ENCODE measurements at places on chromosomes 2 and 18. TPM values are rescaled to one million over a fixed set of nuclear protein-coding genes. Genes with fewer than 3 reads are reported as not detected.

DNA sequence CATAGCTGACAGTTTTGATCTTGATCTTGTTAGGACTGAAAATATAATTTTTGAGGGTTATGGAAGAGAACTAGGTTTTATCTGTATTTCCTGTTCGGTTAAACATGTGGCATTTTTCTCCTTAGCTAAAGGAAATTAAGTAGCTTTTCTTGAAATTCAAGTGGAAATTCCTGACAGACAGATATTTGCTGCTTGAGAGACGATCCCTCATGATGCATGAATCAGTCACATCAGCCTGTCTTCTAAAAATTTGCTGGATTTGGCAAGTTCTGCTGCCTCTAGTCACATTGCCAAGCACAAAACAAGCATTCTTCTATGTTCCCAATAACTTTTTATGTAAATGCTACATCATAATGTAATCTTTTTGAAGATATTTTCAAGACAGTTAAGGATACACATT lies 201.8 kb upstream of the ATP5MC3 start:
- DNase-seq, result no peak

DNA sequence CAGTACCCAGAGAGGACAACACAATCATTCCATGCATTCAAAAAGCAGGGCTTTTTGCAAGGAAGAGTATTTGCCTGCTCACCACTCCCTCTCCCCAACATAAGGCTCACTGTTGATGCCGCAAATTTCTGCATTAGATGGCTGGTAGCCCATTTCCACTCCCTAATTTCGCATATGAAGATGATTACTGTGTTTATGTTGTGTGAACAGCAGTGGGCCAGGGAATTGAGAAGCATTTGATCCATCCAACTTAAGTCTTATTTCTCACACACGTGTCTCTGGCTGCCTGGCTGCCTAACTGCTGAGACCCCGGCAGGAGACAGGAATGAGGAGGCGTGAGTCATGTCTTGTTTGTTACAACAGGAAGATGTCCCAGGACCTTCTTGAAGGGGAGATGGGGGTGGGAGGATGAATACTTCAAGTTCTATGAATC lies 294.1 kb downstream of the ALK start:
- no peak for DNase-seq

GRCh38 chr2:156134887-156135286 lies 197.6 kb downstream of the NR4A2 start:
- DNase-seq, result no peak

- no peak for DNase-seq
Measured at GRCh38 chr2:60438653-60439052, 114.8 kb downstream of the BCL11A start.

- DNase-seq, result no peak
Measured at GRCh38 chr2:8259106-8259840, 422.6 kb upstream of the ID2 start.

GRCh38 chr2:217932803-217933616 lies 69.8 kb downstream of the TNS1 start:
- DNase-seq, result peak; percentile 38

DNA sequence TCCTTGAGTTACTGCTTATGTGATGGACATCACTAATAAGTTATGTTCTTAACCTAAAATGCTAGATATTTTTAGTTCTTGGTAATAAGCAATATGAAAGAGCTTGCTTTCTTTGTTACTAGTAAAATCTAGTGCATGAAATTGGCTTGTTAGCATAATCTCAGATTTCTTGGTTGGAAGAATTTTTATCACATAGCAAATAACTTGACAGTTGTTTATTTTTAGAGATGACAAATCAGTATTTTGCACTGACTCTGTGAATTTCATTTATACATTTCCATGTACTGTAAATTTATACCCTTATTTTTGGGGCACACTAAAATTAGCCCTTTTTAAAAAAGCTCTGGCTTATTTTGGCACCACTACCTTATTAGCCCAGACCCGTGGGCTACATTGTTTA lies 45.6 kb downstream of the LCLAT1 start:
- DNase-seq, result no peak

DNA sequence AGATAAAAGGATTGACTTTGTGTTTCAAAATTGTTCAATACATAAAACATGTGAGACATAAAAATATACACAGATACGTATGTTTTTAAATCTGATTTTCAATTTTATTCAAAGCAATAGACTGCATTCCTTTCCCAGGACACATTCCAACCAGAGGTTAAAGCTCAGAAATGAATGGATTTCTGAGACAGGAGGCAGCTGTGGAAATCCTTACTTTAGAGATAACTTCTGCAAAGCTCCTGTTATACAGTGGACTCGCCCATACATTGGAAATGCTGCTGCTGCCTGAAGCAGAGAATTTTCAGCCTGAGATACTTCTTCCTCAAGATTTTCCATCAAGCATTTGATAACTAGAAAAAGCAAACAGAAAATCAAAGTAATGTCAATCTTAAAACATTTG lies 43.8 kb downstream of the THADA start:
- no peak for DNase-seq

GRCh38 chr2:181658444-181658843 lies 1.5 kb upstream of the CERKL start:
- DNase-seq, result no peak

GRCh38 chr2:142585785-142586184 lies 291.7 kb upstream of the KYNU start:
- DNase-seq, result no peak

DNA sequence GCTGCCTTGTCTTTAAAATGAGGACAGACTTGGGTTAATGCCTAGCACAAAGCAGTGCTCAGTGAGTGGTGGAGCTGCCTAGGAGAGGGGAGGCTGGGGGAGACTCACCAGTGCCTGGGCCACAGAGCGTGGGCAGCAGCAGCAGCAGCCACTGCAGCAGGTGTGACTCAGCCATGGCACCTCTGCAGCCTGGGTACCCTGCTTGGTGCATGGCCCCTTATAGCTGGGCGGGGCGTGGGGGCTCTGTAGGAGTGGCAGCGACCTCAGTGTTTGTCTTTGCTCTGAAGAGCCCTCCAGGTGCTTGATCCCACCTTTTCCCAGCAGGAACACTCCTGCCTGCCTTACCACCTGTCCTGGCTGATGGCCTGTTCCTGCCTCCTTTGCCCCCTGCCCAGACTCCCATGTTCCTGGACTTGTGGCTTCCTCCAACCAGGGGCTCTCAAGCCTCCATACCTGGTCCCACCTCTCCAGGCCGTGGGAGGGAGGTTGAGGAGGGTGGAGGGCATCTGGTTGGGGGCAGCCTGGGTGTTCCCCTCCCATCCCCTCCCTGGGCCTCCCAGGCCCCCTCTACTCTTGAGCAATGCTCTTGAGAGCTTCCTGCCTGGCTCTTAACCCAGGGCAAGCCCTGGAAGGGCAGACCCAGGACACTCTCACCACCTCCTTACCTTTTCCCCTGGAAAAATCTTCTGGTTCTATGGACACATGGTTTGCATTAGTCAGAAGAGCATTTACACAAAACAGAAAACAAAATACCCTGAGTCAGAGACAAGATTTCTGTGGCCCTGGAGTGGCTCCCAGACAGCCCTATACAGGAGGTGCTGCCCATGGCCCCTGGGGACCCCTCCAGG lies at the start of gene SFTPB:
Gene SFTPB, minus strand, starts transcription at position 191 of the 848 bp plus-strand sequence. Its CDS starts 16 bp downstream, at position 175.
- no peak for DNase-seq

DNA sequence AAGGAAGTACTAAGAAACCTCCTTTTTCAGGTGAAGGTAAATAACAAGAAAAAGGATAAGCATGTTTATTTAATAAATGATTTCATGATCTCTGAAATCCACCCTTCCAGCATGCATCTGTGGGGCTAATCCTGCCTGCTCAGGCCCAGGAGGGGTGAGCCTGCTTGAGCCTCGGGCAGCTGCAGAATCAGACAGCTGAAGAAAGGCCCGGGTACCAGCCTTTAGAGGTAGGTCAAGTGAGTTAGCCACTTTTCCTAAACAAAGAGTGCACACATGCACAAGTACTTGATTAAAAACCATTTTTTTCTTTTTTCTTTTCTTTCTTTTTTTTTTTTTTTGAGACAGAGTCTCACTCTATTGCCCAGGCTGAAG lies 25.7 kb upstream of the FZD7 start:
- no peak for DNase-seq

- peak; percentile 35 for DNase-seq
Measured at GRCh38 chr18:21741562-21742314, 1.1 kb downstream of the MIB1 start.

- DNase-seq, result no peak
Measured at GRCh38 chr18:9066817-9067306, 35.6 kb upstream of the NDUFV2 start.

GRCh38 chr18:8496186-8496585 lies 113.1 kb upstream of the RAB12 start:
- DNase-seq, result no peak

DNA sequence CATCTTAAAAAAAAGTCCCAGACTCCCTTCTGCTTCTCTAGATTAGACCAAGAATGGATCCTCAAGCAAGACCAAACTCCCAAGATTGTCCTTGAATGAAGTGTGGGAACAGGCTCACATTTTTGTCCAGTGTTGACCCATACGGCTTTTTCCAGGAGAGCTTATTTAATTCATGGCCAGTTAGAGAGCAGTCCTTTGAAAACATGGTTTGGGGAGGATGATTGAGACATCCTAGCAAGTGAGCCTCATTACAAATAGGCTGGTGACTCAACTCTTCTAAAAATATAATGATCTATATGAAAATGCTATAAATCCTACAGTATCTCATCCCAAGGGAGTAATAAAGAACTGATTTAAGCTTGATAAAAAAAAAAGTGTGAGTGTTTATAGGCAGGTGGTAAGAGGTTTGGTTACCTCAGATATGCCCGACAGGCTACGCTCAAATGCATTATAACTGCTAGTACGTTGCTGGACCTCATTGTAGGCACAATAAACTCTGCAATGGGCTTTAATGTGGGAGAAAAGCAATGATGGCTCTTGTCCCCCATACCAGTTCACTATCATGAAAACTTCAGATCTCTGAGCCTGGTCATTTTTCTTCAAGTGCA lies 17.0 kb downstream of the ANKRD29 start:
- DNase-seq, result no peak

DNA sequence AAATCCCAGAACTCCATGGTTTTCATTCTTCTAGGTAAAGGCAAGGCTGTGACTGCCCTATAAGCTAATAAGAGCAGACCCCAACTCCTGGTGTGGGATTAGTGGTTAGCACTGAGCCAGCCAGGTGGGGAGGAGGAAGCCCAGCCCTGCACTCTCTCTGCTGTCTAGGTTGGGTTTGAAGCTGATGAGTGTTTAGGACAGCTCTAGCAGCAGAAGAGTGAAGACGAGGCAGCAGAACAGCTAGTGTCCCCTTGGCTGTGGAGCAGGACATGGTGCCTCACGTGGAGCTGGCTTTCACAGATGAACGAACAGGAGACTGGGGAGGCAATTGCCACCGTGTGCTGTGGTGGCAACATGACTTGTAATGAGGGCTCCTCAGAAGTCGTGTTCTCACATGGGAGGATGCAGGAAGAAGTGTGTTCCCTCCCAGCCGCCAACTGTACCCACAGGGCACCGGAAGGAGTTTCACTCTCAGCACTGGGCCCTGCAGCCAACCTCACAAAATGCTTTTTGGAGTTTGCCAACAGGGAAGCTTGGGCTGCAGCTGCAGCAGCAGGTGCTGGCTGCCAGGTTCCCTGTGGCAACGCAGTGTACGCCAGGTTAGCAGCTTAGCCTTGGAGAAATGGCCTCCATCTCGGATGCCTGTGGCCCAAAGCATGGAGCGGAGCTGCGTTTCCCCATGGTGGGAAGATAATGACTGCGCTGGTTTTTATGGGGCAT lies 328.2 kb downstream of the SETBP1 start:
- DNase-seq, result no peak

DNA sequence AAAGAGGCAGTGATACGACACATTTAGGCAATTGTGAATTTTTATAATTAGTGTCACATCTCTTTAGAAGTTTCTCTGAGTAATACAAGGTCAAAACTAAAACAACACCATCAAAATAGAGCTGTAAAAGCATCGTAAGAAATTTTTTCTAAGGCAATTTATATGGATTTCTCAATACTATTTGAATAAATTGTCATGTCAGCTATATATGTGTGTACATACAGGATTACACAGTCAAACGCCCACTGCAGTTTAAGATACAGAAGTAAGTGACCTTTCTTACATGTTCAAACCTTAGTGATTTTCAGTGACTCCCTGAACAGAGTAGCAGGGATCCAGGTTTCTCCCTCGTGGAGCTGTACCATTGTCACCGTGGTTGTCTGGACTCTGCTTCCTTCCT lies 129.1 kb upstream of the CBLN2 start:
- no peak for DNase-seq

DNA sequence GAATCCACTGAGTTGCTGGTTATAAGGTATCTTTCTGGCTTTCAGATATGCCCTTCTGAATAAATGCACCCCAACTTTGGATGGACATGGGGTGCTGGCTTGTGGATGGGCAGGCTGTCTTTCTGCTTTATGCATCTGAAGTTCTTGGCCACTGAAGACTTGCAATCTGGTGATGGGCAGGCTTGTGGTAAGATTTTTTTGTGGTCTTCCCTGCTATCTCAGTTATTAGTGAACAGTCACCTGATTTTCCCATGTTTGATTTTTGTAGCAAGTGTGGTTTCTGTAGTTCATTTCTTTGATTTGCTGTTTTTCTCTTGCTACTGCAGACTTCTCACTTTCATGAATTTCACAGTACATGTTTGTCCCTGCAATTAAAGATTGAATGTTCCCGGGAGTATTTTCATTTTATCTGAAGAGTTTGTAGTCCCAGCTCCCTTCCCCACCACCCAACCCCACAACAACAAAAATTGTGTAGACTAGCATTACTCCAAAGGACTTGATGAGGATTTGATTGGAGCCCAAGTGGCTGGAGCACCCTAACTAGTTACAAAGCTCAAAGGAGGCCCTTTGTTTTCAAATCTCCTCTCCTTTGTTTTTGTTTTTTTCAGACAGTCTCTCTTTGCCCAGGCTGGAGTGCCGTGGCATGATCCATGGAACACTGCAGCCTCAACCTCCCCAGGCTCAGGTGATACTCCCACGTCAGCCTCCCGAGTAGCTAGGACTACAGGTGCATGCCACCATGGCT lies 63.6 kb upstream of the MGAT5 start:
- no peak for DNase-seq

GRCh38 chr2:196171248-196171871 lies at the start of gene STK17B:
TSS of gene STK17B (minus strand) at chr2:196171578. CDS start at chr2:196163383, 8,195 bp downstream.
- DNase-seq, result peak; percentile 97

GRCh38 chr2:227127201-227127600 lies 36.8 kb downstream of the COL4A4 start:
- no peak for DNase-seq

DNA sequence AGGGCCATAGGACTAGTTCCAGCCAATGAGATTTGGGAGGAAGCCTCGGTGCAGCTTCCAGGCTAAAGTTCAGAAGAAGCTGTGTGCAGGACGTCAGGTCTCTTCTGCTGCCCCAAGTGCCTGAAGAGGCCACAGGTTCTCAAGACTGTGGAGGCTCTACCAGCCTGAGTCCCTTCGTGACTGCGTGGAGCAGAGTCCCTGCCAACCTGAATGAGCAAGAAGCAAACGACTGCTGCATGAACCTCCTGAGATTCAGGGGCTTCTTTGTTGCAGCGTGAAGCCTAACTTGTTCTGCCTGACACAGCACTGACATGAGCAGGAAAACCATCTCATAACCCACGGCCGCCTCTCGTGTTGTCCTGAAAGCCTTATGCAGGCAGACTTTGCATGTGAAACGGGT lies 39.7 kb downstream of the TWIST2 start:
- no peak for DNase-seq

GRCh38 chr2:24508878-24509277 lies 17.8 kb downstream of the NCOA1 start:
- no peak for DNase-seq

The MOGAT1 gene
- not detected for total RNA-seq

The AQP12A gene
- 18.9 TPM for total RNA-seq

The PELI1 gene
- total RNA-seq, result 48.9 TPM

The NEU2 gene
- not detected for total RNA-seq

The PLB1 gene
- total RNA-seq, result 3.6 TPM

The CPLX4 gene
- total RNA-seq, result not detected

The SLC66A2 gene
- total RNA-seq, result 54.5 TPM

The INHBB gene
- total RNA-seq, result 0.29 TPM

The NTSR2 gene
- total RNA-seq, result not detected

The ARHGAP15 gene
- total RNA-seq, result 5.8 TPM

The RBBP8 gene
- 21.4 TPM for total RNA-seq

All from mucosa of descending colon (tissue), 3 donors.